Naive thymus-derived CD4-positive, alpha-beta T cell (primary cell): ENCODE measurements at places on chromosomes 1 and 21. TPM values are rescaled to one million over a fixed set of nuclear protein-coding genes. Genes with fewer than 3 reads are reported as not detected.
A peak's percentile ranks its signal among the peaks of the same experiment; 100 is the strongest.

DNA sequence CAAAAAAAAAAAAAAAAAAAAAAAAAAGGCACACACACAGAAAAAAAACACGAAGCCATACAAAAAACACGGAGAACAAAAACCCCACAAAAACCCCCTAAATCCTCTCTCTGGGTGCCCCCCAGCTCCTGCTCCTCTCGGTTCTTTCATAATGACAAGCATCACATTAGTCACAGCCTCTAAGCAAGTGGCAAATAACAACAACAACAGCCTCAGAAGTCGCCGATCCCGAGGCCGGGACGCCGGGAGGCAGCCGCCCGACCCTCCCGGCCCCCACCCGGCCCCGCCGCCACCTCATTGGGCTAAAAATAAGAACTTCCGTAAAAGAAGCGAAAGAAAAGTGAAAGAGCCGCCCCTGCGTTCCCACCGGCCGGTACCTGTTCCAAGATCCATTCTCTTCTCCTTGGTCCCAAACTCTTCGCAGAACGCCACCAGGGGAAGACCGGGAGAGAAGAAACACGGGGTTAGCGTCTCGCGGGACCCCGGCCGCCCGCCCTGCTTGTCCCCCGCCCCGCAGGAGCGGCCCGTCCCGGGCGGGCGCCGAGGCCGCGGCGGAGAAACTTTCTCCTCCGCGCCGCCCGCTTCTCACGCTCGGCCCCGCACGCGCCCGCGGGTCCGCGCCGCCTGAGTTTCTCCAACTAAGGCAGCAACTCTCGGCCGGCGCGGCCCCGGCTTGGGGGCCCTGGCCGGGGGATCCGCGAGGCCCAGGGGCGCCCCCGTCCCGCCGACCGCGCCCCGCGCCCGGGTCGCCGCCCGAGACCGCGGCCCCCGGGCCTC lies 102.8 kb downstream of the CASZ1 start:
- peak; percentile 33 for DNase-seq
- no peaks in the 10 kb centered on the region for H3K36me3 ChIP-seq
- peaks cover 10% of the 10 kb centered on the region for H3K4me1 ChIP-seq
- no peaks in the 10 kb centered on the region for H3K27me3 ChIP-seq
- H3K27ac ChIP-seq: peak overlapping the region; percentile 95
- H3K4me3 ChIP-seq: peak overlapping the region; percentile 72

The EVA1B gene
- total RNA-seq: 2.2 TPM

GRCh38 chr1:150309758-150310508 lies 11.4 kb upstream of the PRPF3 start:
- no peaks in the 10 kb centered on the region for H3K4me1 ChIP-seq
- no peaks in the 10 kb centered on the region for H3K36me3 ChIP-seq
- H3K4me3 ChIP-seq: no peak overlapping the region
- no peak overlapping the region for H3K27ac ChIP-seq
- H3K27me3 ChIP-seq: no peaks in the 10 kb centered on the region
- DNase-seq: no peak

DNA sequence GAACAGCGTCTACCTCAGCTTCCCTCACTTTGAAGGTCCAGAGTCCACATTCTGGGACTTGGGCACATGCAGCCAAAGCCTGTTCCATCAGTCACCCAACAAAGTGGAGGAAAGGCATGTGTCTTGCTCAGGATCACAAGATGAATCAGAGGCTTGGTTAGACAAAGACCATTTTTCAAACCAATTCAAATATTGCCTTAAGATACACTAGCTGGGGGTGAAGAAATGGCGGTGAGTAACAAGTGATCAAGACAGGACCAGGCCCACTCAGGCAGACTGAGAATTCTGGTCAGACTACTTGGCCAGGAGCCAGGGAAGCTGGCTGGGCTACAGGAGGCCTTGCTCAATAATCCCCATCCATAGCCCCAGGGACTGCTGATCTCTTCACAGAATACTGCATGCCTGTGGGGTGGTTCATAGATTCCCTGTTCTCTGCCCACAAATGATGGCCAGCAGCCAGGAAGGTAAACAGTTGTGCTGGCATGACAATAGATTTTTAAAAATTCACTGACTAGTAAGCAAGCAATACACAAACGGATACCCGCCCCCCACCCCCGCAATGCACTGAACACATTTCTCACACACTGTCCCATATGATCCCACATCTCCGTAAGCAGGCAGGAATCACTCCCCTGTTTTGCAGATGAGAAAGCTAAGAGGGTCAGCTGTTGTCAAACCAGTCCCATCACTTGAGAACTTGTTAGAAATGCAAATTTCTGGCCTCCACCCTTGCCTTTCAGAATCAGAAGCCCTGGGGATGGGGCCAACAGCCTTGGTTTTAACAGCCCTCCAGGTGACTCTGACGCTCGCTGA lies 27.2 kb downstream of the ERI3 start:
- no peak overlapping the region for H3K4me3 ChIP-seq
- no peak for DNase-seq
- no peaks in the 10 kb centered on the region for H3K36me3 ChIP-seq
- no peaks in the 10 kb centered on the region for H3K27me3 ChIP-seq
- H3K27ac ChIP-seq: no peak overlapping the region
- no peaks in the 10 kb centered on the region for H3K4me1 ChIP-seq

DNA sequence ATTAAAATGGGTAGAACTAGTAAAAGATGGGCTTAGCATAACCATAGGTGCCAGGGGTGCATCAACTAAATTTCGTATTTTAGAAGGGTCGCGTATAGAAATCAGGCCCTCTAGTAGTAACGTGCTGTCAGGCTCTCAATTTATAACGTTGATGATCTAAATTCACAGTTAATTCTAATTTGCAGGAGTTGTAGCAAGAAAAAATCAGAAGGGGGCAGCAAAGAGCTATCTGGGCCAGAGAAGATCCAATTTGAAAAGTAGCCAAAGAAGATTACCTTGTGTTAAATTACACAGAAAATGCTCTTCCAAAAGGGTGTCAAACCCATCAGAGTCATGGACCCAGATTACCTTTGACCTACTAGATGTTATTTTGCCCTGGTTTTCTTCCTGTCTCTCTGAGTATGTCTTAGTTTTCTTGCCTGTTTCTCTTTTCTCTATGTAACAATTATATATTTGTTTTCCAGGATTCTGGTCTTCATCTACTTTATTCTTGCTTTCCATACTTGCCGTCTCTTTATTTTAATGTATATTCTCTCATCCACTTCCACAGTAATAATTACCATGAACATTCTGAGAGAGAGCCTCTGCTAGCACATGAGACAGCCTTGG lies 1030.9 kb downstream of the AMY1C start:
- H3K4me3 ChIP-seq: no peak overlapping the region
- no peaks in the 10 kb centered on the region for H3K27me3 ChIP-seq
- H3K4me1 ChIP-seq: no peaks in the 10 kb centered on the region

The HRNR gene
- total RNA-seq: not detected

DNA sequence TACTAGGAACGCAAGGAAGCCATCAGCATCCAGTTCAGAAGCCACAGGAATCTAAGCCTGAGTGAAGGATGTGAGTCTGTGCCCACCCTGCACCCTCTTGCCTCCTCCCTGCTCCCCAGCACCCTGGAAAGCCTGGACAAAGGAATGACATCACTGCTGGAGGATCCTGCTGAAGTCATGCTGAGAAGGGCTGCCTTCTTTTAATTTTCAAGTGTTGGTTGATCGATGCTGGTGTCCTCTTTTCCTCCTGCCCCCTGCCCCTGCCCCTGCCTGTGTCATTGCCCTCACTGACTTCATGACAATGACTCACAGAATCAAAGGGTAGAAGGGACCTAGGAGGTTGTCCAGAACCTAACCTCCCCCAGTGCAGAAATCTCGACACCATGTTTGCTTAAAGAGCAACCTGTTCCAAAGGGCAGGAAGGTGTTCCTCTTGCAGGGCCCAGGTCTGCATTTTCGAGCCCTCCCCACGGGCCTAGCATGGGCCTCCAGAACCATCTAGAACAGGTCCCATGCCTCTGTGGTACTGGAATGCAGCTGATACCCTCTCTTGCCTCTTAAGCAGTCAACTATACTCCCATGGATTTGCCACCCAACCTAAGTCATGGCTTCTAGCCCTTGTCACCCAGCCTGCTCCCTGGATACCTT lies 9.6 kb downstream of the DHRS3 start:
- H3K4me1 ChIP-seq: peaks cover 17% of the 10 kb centered on the region
- H3K27ac ChIP-seq: no peak overlapping the region
- DNase-seq: no peak
- no peaks in the 10 kb centered on the region for H3K27me3 ChIP-seq

The DISC1 gene
- 23.5 TPM for total RNA-seq

The LIN9 gene
- 2.0 TPM for total RNA-seq

DNA sequence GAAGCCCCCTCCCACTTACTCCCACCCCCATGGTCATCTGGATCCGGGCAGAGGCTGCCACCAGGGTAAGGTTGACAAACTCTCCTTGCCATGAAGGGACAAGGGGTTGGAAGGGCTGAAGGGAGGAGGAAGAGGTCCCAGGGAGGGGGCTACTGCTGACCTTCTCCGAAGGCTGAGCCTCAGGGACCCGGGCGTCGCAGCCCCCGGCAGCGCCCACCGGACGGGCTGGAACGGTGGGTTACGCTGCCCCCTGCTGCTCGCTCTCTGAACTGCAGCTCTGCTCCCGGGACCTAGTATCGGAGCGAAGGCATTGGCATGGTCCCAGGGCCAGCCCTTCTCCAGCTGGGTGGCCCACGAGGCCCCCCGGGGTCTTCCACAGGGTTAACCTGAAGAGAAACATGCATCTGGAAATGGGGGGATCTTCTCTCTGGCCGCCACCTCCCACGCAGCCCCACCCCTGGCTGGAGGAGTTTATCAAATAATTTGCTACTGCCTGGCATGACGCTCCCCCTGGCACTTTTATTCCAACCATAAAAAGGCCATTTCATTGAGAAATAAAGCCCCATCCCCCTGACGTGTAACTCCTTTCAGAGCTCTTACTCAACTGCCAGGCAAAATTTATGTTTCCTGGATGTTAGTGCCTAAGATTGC lies 70.4 kb upstream of the TARDBP start:
- no peaks in the 10 kb centered on the region for H3K36me3 ChIP-seq
- peaks cover 11% of the 10 kb centered on the region for H3K4me1 ChIP-seq
- no peak overlapping the region for H3K4me3 ChIP-seq
- no peaks in the 10 kb centered on the region for H3K27me3 ChIP-seq

- peaks cover 9% of the 10 kb centered on the region for H3K36me3 ChIP-seq
- H3K27me3 ChIP-seq: no peaks in the 10 kb centered on the region
- H3K4me1 ChIP-seq: no peaks in the 10 kb centered on the region
- no peak overlapping the region for H3K4me3 ChIP-seq
These were observed 42.8 kb downstream of the SMG7 start for GRCh38 chr1:183515002-183515689.

- no peaks in the 10 kb centered on the region for H3K4me1 ChIP-seq
- H3K4me3 ChIP-seq: no peak overlapping the region
- H3K36me3 ChIP-seq: no peaks in the 10 kb centered on the region
- H3K27ac ChIP-seq: no peak overlapping the region
- DNase-seq: no peak
- H3K27me3 ChIP-seq: no peaks in the 10 kb centered on the region
These were observed 139.3 kb upstream of the NFIA start for GRCh38 chr1:60942896-60943638.

GRCh38 chr1:209527372-209527771 lies 56.1 kb upstream of the CAMK1G start:
- H3K27me3 ChIP-seq: peaks cover 4% of the 10 kb centered on the region
- no peak overlapping the region for H3K4me3 ChIP-seq
- DNase-seq: no peak
- no peak overlapping the region for H3K27ac ChIP-seq
- H3K4me1 ChIP-seq: no peaks in the 10 kb centered on the region

The C1orf116 gene
- total RNA-seq: not detected in 2 replicates

GRCh38 chr1:164337885-164338284 lies 221.1 kb upstream of the PBX1 start:
- no peaks in the 10 kb centered on the region for H3K36me3 ChIP-seq
- H3K4me1 ChIP-seq: no peaks in the 10 kb centered on the region

The JUN gene
- 1,362 TPM for total RNA-seq

GRCh38 chr1:161090617-161091016 lies 1.3 kb upstream of the NECTIN4 start:
- no peaks in the 10 kb centered on the region for H3K4me1 ChIP-seq
- H3K36me3 ChIP-seq: no peaks in the 10 kb centered on the region
- no peak overlapping the region for H3K4me3 ChIP-seq
- DNase-seq: peak; percentile 17
- H3K27me3 ChIP-seq: no peaks in the 10 kb centered on the region

DNA sequence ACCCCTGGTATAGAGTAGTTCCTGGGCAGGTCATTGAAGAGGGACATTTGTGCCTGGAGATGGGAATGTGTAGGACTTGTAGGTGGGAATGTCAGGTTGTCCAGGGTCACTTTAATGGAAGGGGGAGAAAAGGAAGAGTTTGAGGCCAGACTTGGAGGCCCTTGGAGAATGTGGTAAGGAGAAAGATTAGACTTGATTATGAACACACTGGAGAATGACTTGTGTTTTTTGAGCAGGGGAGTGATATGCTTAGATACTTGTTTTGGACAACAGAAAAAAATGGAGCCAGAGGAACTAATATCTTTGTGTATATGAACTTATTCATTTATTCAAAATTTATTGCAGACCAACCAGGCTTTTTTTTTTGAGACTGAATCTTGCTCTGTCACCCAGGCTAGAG lies 17.9 kb downstream of the ELAPOR1 start:
- no peak overlapping the region for H3K27ac ChIP-seq
- no peak overlapping the region for H3K4me3 ChIP-seq
- H3K36me3 ChIP-seq: no peaks in the 10 kb centered on the region
- no peaks in the 10 kb centered on the region for H3K27me3 ChIP-seq
- H3K4me1 ChIP-seq: no peaks in the 10 kb centered on the region

DNA sequence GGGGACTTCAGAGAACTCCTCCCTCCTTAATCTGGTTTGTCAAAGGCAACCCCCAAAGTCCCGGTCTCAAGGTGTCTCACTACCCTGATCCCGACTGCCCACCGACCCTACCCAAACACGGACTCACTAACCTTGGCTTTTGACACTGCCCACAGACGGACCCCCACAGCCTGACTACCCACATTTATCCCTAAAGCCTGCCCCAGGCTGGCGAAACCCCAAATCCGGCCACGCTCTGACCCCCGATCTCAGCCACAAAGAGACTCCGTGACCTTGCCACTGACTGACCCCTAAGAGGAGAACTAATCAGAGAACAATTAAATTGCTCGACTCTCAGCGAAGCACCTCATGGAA lies 5.2 kb downstream of the ID3 start:
- H3K36me3 ChIP-seq: peaks cover 7% of the 10 kb centered on the region
- H3K4me3 ChIP-seq: peak overlapping the region; percentile 76
- DNase-seq: no peak
- no peaks in the 10 kb centered on the region for H3K27me3 ChIP-seq

GRCh38 chr1:174258148-174258550 lies 98.8 kb downstream of the RABGAP1L start:
- no peaks in the 10 kb centered on the region for H3K27me3 ChIP-seq
- H3K36me3 ChIP-seq: peaks cover 5% of the 10 kb centered on the region
- DNase-seq: no peak
- H3K27ac ChIP-seq: no peak overlapping the region
- no peak overlapping the region for H3K4me3 ChIP-seq
